Fibroblast of skin of right biceps (primary cell): ENCODE measurements at places on chromosomes 1 and 21.

DNA sequence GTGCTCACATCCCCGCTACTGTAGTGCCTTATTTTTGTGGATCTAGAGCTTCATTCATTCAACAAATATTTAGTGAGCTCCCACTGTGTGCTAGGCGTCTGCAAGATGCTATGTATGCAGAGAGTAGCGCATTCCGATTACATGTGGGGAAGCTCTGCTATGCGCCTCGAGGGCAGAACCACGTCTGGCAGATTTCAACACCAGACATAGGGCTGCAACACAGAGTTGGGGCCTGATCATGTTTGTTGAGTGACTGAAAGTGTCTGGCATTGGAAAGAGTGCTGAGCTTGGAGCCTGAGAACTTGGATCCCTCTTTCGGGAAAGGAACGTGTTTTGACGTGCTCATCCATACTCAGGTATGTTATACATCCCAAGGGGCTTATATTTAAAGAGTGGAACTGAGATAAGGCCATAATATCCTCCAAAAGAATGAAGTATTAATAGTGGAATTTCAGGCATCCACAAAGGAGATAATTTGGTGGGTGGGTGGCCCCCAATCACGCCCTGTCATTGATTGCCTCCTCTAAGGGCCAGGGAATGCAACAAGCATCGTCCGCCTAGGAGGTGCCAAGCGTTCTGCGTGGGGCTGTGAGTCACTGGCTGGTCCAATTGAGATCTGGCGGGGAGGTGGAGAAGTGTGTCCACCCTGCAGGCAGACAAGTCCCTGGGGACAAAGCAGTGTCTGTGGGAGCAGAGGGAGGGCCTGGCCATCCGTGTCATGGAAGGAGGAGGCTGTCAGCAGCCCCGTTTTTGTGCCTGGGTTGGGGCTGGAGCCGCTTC is 62.8 kb upstream of the ZBTB40 start:
- peak; percentile 84 for DNase-seq

GRCh38 chr1:164678136-164678700 is 119.2 kb downstream of the PBX1 start:
- DNase-seq, result no peak

DNA sequence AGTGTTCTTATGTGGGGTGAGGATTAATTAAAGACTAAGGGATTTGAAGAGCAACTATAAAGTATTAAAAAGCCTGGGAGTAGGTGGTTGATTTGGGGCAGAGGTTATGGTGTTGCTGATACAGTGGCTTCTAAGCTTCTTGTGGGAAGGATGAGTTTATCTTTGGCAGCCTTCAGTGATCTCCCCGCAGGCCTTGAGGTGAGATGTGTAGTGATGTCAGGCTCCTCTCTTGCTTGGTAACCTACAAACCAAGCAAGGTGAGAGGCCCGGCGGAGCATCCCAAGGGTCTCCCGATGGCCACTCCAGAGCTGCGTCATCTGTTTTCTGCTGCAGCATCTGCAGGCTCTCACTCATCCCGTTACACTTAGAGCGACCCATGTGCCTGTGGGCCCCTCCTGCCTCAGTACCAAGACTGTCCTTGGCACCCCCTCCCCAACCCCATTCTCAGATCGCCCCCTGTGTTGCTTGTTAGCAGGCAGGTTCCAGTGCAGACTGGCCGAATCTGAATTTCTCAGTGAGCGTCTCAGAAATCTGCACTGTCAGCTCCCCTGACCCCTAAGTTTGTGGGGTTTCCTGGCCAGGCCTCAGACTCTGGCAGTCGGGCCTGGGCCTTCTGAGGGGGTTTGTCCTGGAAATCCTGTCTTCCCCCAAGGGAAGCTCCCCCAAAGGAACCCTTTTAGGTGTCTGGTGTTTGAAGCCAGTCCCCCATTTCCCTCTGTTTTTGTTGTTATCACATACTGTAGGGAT is 77.9 kb downstream of the GALNT2 start:
- DNase-seq, result no peak

GRCh38 chr1:223785808-223786207 is 59.9 kb downstream of the TP53BP2 start:
- DNase-seq, result no peak

DNA sequence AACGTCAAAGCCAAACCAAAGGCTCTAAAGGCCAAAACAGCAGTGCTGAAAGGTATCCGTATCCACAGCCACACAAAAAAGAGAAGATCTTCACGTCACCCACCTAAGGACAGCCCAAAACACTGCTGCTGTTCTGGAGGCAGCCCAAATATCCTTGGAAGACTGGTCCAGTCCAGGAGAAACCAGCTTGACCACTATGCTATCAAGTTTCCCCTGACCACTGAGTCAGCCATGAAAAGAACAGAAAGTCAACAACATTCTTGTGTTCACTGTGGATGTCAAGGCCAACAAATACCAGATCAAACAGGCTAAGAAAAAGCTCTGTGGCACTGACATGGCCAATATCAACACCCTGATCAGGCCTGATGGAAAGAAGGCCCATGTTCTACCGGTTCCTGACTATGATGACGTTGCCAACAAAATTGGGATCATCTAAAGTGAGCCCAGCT is 32.1 kb downstream of the ARID4B start:
- DNase-seq, result no peak

- no peak for DNase-seq
Observed at GRCh38 chr1:201662646-201663045, 123.7 kb downstream of the NAV1 start.

DNA sequence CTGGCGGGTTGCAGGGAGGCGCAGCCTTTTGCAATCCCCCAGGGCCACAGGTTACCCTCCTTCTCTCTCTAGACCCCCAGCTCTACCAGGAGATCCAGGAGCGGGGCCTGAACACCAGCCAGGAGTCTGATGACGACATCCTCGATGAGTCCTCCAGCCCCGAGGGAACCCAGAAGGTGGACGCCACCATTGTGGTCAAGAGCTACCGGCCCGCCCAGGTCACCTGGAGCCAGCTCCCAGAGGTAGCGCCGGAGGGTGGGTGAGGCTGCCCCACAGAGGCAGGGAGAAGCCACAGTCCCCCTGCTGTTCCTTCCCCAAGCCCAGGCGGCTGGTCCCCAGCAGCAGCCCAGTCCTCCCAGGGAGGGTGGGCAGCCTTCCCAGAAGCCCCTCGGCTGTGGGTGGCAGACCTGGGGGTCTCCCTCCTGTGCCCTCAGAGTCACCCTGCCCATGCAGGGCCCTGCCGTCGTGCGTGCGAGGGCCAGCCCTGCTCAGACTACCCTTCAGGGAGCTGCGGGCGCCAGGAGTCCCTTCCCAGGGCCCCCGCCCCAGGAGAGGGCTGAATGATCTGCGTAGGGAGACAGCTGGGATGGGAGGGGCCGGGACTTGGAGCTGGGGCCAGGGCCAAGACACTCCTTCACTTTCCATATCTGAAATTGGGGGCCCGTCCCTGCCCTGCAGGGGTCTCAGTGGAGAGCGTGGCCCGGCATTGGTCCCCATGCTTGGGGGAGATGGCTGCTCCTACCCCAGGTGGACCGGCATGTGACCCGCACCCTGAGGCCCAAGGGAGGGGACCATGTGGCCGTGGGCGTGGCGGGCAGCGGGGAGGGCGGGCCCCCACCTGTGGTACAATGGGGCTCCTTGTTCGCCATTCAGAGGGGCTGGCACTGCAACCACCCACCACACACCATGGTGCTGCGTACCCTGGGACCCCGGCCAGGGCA is 12.9 kb downstream of the ARHGEF16 start:
- no peak for DNase-seq

GRCh38 chr1:177983077-177983476 is 13.2 kb upstream of the SEC16B start:
- peak; percentile 12 for DNase-seq

GRCh38 chr1:145895471-145895870 is 9.8 kb upstream of the ANKRD35 start:
- DNase-seq, result no peak

- DNase-seq, result peak; percentile 31
Observed at GRCh38 chr1:154154534-154155191, at the start of gene NUP210L. Gene NUP210L (minus strand): TSS chr1:154155073.

DNA sequence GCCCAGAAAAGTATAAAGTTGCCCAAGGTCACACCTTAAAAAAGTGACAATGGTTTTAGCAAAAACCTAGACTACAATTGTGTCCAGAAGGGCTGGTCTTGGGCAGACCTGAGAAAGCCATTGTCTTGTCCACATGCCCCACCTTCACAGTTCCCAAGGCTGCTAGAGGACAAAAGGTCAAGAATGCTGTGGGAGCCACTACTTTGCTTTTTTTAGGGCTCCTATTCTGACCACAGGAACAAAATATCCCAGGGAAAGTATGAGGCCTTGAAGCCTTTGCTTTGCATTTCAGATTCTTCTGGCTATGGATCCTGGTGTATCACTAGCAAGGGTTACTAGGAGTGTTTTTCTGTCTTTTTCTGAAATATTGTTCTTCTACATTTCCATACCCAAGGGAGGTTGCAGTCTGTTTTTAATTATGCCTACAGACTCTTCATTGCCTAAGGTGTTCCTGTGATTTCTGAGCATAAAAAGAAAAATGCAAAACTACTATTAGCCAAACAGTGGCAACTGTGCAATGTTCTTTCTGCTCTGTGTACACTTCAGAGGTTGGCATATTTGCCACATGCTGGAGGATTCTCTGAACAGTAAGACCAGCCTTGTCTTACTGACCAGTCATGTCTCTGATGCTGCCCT is 10.7 kb downstream of the C1orf162 start:
- DNase-seq, result no peak

DNA sequence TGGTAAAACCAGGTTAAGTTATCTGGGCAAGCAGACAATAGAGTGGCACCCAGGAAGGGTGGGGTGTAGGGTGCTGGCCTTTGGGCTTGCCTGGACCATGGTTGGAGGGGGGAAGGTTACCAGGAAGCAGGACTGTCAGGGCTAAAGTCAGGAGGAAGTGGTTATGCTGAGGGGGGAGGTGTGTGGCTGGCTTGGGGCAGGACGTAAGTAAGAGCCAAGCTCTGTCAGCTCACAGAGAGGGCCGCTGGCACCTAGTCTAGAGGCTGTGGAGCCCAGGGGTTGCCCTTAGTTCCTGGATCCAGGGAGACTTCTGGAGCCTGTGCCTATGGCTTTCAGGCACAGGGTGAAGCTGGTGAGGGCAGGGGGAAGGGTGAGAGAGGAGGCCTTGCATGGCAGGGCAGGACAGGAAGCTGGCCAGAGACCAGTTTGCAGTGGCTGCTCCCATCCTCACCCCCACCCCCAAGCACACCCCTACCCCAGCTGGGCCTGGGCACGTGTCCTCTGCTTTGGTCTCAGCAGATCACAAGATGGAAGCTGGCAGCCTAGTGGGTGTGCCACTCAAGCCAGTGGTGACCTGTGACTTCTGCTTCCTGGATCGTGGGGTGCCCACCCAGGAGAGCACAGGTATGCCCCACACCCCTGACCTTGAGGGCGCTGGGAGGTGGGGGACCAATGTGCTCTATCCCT is 20.5 kb upstream of the SMYD3 start:
- DNase-seq, result peak; percentile 6

GRCh38 chr1:157390651-157391050 is 161.7 kb downstream of the FCRL5 start:
- peak; percentile 93 for DNase-seq

GRCh38 chr1:104945406-104945805 is 1195.7 kb downstream of the AMY1C start:
- no peak for DNase-seq

DNA sequence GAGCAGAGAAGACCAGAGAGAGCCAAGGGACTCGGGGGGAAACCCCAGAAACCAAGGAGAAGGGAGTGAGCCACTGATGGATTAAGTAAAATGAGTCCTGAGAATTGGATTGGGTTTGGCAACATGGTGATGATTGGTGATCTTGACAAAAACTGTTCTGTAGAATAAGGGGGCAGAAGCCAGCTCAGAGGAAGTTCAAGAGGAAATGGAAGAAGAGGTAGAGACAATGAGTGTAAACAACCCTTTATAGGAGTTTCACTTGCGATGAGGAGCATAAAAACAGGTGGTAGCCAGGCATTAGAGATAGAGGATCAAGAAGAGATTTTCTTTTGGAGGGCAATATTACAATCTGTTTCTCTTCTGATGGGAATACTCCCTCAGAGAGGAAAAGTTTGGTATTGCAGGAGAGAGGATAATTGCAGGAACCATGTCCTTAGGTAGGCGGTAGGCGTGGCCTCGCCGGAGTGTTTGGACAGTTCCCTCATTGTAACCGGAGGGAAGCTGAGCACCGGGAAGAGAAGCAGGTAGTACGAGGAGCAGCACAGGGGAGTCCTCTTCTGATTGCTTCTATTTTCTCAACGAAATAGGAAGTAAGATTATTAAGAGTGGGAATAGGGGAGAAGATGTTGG is 68.4 kb upstream of the TENT5C start:
- DNase-seq, result no peak

DNA sequence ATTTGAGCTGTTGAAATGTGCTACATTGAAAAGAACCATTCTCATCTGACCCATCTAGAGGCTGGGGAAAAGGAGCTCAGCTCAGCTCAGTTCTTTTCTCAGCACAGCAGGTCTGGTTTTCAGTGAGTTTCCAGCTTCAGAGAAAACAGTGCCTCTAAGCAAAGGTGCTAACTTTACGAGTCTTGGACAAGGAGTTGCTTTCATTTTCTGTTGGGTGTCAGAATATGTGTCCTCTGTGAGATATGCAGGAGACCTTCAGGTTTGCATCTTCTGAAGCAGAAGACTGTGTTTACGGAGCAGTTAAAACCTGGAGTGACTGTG is 321.3 kb upstream of the USP24 start:
- no peak for DNase-seq

GRCh38 chr1:168742994-168743650 is 14.1 kb upstream of the DPT start:
- no peak for DNase-seq

- no peak for DNase-seq
Observed at GRCh38 chr1:57162607-57163261, 196.9 kb upstream of the C8B start.

GRCh38 chr1:61568460-61569302 is 156.3 kb downstream of the TM2D1 start:
- no peak for DNase-seq

DNA sequence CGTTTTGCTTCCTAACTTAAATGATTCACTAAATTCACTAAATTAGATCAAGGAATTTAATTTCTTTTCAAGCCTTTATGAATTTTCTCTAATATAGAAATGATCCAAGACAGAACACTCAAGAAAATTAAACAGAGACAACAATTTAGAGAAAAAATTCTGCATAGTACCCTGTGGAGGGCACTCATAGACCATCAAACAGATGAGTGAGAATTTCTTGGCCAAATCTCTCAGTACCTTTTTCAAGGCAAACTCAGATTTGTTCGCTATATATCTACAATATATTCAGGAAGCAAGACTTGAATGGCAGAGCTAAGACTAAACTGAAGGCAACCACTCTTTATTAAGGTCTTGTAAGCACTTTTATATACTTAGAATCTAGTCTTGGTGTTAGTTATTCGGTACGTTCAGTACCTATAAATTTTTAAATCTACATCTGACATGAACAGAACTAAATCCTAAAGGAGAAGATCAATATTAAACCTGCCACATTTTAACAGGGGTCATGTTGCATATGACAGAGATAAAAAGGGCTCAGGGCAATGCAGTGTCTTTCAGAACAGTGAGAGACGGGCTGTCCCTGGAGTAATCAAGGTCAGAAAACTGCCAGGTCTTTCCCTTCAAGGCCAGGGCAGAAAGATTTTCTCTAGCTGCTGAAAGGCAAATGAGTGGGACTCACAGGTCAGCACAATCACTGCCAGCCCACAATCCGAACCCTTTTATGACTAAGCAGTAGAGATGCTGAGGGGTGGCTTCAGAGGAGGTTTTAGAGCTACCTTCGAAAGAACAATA is 118.8 kb upstream of the TMPRSS15 start:
- DNase-seq, result peak; percentile 23

GRCh38 chr1:1310476-1311053 is 2.2 kb downstream of the PUSL1 start:
- DNase-seq, result no peak

GRCh38 chr1:19232524-19232846 is 18.8 kb downstream of the EMC1 start:
- DNase-seq, result no peak
